Hematopoietic multipotent progenitor cell treated with erythropoietin and hydrocortisone succinate and interleukin-3 and kit ligand, for 6 days (in vitro differentiated cells): ENCODE measurements at places on chromosomes 6 and 20.

GRCh38 chr6:111674883-111675282 is 69.2 kb upstream of the TRAF3IP2 start:
- no peak for DNase-seq

DNA sequence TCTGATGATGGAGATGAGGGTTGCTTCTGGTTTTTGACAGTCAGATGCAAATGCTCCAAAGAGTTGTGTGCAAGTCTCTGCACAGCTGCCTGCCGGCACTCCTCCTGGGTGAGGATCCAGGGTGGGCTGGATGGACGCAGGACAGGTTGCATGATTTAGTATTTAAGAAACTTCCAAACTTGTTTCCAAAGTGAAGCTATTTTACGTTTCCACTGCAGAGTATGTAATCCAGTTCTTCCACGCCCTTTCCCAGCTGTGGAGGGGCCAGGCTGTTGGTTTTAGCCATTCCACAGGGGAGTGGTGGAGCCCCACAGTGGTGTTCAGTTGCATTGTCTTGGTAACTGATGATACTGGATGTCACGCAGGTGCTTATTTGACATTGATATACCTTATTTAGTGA is 157.3 kb downstream of the THBS2 start:
- no peak for DNase-seq

DNA sequence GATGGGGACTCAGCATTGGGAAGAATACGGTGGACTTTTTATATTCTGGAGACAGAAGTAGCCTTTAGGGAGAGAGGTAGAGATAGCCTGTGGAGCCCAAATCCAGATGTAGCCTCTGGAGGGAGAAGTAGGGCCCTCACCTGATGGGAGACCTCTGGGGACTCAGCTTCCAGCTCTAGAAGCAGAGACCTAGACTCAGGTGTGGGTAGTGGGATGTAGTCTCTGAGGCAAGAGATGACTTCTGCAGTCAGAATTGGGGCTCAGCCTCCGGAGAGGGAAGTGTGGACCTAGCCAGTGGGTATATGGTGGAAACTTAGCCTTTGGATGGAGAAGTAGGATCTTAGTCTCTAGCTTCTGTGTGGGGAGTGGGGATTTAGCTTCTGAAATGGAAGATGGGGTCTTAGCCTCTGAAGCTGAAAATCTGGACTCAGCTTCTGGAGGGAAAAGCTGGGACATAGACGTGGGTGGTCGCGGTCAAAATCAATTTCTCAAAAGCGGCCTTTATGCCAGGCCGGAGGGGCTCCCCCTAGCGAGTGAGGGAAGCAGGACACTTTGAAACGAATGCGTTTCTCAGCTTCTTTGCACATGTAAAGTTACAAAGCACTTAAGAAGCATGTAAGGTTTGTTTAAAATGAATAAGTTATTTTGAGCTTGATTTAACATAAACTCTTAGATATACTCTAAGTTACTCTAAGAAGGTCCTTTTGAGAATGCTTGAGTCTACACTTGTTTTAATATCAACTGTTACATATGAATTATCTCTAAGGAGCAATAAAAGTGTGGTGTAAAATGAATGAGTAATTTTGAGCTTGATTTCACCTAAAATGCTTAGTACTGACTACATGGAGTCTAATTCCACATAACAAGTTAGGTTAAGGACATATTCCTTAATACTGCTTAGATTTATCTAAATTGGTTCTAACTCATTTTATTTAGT is 12.9 kb upstream of the ZNF343 start:
- peak; percentile 75 for DNase-seq

- peak; percentile 16 for DNase-seq
Observed at GRCh38 chr20:8213831-8214587, 81.9 kb downstream of the PLCB1 start.

GRCh38 chr6:39088331-39088730 is 26.7 kb downstream of the SAYSD1 start:
- peak; percentile 78 for DNase-seq
